ENCODE measurements at places on chromosomes 5 and 9. TPM values are rescaled to one million over a fixed set of nuclear protein-coding genes. Genes with fewer than 3 reads are reported as not detected.

DNA sequence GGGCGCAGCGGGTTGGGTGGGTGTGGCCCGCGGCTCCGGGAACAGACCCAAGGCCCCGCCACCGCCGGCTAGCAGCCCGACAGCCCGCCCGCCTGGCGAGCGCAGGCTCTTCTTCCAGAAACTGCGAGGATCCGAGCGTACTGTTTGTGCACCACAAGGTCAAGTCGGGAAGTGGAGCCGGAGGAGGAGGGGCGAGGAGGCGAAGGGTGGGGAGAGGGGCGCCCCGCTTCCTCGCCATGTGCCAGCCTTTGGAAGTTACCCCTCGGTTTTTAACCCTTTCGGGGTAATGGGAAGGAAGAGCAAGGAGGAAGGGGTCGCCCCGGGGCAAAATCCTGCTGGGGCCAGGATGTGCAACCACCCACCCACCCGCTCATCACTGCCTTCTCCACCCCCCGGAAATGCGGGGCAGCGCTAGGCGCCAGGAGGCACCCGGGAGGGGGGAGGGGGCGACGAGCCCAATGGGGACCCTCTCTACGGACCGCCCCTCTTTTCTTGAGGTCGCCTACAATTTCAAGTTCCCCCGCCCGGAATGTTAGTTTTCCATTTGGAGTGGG, 1.1 kb upstream of the JADE2 start:
- H3K36me3 ChIP-seq: no peaks in the 10 kb centered on the region
- no peaks in the 10 kb centered on the region for H3K27me3 ChIP-seq
- peak overlapping the region; percentile 88 for H3K4me3 ChIP-seq
- H3K4me1 ChIP-seq: peaks cover 27% of the 10 kb centered on the region
- peak; percentile 78 for DNase-seq

- no peaks in the 10 kb centered on the region for H3K27me3 ChIP-seq
- peak; percentile 70 for DNase-seq
- H3K36me3 ChIP-seq: peaks cover 19% of the 10 kb centered on the region
- peak overlapping the region; percentile 91 for H3K27ac ChIP-seq
- peaks cover 46% of the 10 kb centered on the region for H3K4me1 ChIP-seq
These were observed 21.3 kb downstream of the CCDC69 start for GRCh38 chr5:151202381-151203139.

- peaks cover 32% of the 10 kb centered on the region for H3K36me3 ChIP-seq
- no peak overlapping the region for H3K27ac ChIP-seq
- H3K4me1 ChIP-seq: peaks cover 2% of the 10 kb centered on the region
- H3K27me3 ChIP-seq: no peaks in the 10 kb centered on the region
These were observed 46.4 kb downstream of the DMXL1 start for GRCh38 chr5:119117237-119117636.

GRCh38 chr5:40557501-40557900, 122.2 kb upstream of the PTGER4 start:
- no peaks in the 10 kb centered on the region for H3K27me3 ChIP-seq
- H3K36me3 ChIP-seq: peaks cover 6% of the 10 kb centered on the region

GRCh38 chr5:177438468-177438867, 8.1 kb upstream of the PRR7 start:
- no peaks in the 10 kb centered on the region for H3K27me3 ChIP-seq
- H3K27ac ChIP-seq: peak overlapping the region; percentile 80
- peaks cover 55% of the 10 kb centered on the region for H3K4me1 ChIP-seq
- no peak for DNase-seq
- peaks cover 70% of the 10 kb centered on the region for H3K36me3 ChIP-seq

DNA sequence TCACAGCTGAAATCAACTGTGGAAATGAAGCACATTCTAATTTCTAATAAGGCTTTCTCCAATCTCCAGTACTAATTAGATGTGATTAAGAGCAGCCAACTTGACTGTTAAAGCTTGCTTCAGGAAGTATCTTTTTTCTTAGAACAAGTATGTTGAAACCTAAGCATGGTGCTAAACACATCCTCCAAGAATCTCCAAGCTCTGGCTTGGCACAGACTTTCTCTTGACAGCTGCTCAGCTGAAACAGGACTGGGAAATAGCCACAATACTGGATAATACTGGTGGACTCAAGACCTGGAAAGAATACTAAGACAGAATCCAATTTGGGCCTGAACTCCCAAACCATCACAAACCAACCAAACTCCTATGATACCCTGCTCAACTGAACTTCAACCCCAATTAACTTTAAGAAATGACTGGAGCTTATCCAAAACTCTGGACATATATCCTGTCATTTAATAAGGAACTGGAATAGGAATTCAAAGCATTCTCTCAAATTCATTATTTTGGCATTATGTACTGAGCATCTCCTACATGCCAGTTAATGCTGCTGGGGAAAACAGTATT, 16.2 kb downstream of the PRKAA1 start:
- H3K4me3 ChIP-seq: no peak overlapping the region
- DNase-seq: no peak
- H3K27ac ChIP-seq: peak overlapping the region; percentile 15
- peaks cover 51% of the 10 kb centered on the region for H3K4me1 ChIP-seq
- peaks cover 11% of the 10 kb centered on the region for H3K36me3 ChIP-seq
- H3K27me3 ChIP-seq: no peaks in the 10 kb centered on the region

- H3K36me3 ChIP-seq: no peaks in the 10 kb centered on the region
- DNase-seq: no peak
- H3K4me1 ChIP-seq: no peaks in the 10 kb centered on the region
- H3K4me3 ChIP-seq: no peak overlapping the region
- no peaks in the 10 kb centered on the region for H3K27me3 ChIP-seq
These were observed 73.8 kb downstream of the HCN1 start for GRCh38 chr5:45622365-45622764.

- no peak overlapping the region for H3K4me3 ChIP-seq
- H3K4me1 ChIP-seq: peaks cover 60% of the 10 kb centered on the region
- H3K36me3 ChIP-seq: peaks cover 40% of the 10 kb centered on the region
- no peak for DNase-seq
These were observed 287.4 kb downstream of the ARHGAP26 start for GRCh38 chr5:143057580-143057999.

GRCh38 chr9:14670718-14671117, 22.5 kb downstream of the ZDHHC21 start:
- no peak overlapping the region for H3K27ac ChIP-seq
- peaks cover 5% of the 10 kb centered on the region for H3K36me3 ChIP-seq
- peaks cover 7% of the 10 kb centered on the region for H3K4me1 ChIP-seq
- no peak overlapping the region for H3K4me3 ChIP-seq

DNA sequence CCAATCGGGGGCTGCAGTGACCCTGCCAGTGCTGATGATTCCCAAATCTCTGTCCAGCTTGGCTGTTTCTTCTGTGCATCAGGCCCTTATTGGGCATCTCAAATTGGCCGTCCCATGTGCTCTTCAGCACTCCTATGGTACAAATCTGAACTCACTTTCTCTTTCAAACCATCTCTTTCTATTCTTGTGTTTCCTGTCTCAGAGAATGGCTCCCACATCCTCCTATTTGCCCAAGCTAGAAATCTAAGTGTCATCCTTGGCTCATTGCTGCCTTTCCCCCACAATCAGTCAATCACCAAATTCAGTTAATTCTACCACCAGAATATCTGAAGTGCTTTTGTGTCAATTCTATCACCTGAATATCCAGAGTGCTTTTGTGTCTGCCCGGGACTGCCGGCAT, 336.6 kb downstream of the CWC27 start:
- no peak overlapping the region for H3K4me3 ChIP-seq
- DNase-seq: no peak
- H3K36me3 ChIP-seq: no peaks in the 10 kb centered on the region
- H3K4me1 ChIP-seq: peaks cover 44% of the 10 kb centered on the region

- no peaks in the 10 kb centered on the region for H3K4me1 ChIP-seq
- H3K4me3 ChIP-seq: no peak overlapping the region
- H3K27me3 ChIP-seq: peaks cover 5% of the 10 kb centered on the region
- H3K36me3 ChIP-seq: no peaks in the 10 kb centered on the region
These were observed 145.0 kb upstream of the SLC28A3 start for GRCh38 chr9:84485539-84485938.

GRCh38 chr9:131049829-131050715, 41.1 kb downstream of the LAMC3 start:
- H3K36me3 ChIP-seq: no peaks in the 10 kb centered on the region
- no peak for DNase-seq
- H3K27ac ChIP-seq: no peak overlapping the region
- no peak overlapping the region for H3K4me3 ChIP-seq

The TLX3 gene
- not detected for total RNA-seq

The SPATA24 gene
- 4.4 TPM for total RNA-seq

The SAPCD2 gene
- 13.5 TPM for total RNA-seq

The TAF1L gene
- total RNA-seq: not detected
